ENCODE measurements at places on chromosomes 12 and 14. TPM values are rescaled to one million over a fixed set of nuclear protein-coding genes. Genes with fewer than 3 reads are reported as not detected.

The CPSF2 gene
- polyA plus RNA-seq, result 57.0 TPM

The SLC38A4 gene
- polyA plus RNA-seq, result 5.7 TPM

The SPTB gene
- 4.7 TPM for polyA plus RNA-seq

The BAZ1A gene
- polyA plus RNA-seq, result 33.1 TPM

The MYF5 gene
- polyA plus RNA-seq, result not detected

The GALNT16 gene
- 4.4 TPM for polyA plus RNA-seq
